ENCODE measurements at places on chromosomes 7 and 10.
A peak's percentile ranks its signal among the peaks of the same experiment; 100 is the strongest.

GRCh38 chr7:83751217-83751616 is 102.3 kb upstream of the SEMA3E start:
- DNase-seq, result no peak

- DNase-seq, result no peak
These were observed 344.2 kb upstream of the POM121L12 start for GRCh38 chr7:52691257-52691656.

- DNase-seq, result no peak
These were observed 26.7 kb downstream of the FRMD4A start for GRCh38 chr10:14304046-14304445.

DNA sequence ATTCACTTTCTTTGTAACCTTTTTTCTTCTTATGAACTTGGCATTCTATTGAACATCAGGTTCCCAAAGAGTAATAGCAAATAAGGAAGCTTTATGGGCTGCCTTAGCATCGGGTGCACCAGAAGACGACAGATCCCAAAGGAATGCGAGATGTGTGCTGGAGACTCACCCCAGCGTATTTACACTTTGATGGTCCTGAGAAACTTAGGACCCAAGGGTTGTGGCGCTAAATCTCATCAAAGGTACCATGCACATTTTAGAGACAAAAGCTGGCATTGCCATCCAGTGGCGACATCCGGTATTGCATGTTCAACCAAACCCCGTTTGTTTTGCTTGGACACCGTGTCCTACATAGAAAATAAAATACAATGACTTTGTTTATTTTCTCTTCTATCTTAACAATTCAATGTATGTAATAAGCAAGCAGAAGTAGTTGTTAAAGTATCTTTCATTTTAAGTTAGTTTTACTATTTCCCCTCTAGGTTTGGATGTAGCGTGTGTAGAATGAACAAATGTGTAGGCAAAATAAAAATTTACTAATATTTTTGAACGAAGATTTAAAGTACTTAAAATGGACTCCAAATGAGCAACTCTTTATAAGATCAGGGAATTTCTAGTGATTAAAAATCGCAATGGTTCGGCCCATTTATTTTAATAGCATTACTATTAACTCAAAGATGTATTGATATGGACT is 1154.8 kb downstream of the GATA3 start:
- peak; percentile 48 for DNase-seq

DNA sequence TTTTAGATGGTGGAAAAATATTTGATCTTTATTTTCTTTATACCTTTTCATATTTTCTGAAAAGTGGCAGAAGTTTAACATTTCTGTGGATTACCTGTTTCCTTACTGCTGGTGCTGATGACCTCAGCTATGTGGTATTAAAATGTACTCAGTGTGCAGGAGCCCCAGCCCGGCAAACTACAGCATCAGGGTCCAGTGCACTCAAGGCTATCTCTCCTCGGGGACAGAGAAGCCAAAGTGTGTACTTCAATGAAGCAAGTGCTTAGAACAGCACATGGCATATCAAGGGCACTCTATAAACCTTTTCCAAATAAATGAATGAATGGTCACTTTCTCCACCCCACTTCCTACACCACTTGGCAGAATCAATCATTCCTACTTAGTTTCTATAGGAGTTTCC is 111.8 kb downstream of the HIP1 start:
- no peak for DNase-seq

DNA sequence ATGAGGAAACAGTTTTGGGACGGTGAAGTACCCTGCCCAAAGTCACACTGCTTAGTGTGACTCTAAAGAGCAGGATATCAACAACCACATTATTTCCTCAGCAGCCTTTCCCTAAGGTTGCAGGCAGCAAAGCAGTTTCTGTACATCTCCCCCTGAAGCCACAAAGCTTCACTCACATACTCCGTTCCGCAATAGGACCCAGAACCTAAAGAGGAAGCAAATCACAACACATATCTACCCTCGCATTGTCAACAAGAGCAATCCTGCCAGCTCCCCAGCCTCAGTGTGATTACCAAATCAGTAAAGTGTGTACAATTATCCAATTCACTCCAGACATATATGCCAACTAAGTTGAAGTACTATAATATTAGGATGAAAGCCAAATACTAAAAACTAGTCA is 30.8 kb downstream of the VAX1 start:
- DNase-seq, result no peak

- DNase-seq, result no peak
These were observed 95.9 kb upstream of the RHOBTB1 start for GRCh38 chr10:61039868-61040267.

- DNase-seq, result no peak
These were observed 7.8 kb downstream of the DCLRE1A start for GRCh38 chr10:113846036-113846435.

DNA sequence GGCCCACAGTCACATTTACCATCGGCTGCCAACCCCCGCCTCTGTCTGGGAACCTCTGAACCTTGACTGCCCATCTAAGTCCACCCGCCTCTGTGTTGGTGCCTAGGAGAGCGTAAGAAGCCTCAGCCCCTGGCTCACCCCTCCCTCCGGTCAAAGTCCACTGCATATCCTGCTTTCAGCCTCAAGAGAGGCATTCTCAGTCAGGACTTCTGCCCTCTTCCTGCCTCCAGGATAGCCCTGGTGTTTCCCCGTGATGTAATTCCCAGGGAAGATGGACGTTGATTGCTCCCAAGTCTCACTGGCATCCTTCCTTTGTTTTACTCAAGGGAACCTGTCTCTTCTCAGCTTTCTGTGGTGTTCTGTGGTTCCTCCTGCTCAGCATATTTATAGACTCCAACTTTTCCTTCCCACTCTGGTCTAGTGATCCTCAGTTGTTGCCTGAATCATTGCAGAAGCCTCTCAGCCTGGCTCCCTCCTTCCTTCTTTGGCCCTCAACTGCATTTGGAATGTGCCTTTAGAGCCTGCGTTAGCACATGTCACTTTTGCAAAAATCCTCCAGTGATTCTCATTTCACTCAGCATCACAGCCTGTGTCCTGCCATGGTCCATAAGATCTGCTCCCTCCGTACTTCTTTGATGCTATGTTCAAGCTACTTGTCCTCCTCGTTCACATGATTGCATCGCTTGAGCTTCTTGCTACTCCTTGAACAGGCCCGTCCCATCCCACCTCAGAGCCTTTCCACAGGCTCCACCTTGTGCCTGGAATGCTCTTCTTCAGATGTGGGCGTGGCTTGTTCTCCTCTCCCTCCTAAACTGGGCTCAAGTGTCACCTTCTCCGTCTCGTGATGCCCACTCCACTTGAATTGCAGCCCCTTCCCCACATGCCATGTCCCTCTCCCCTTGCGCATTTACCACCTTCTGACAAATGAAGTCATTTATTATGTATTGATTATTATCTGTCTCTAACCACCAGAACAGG is 124.2 kb downstream of the PLPP4 start:
- no peak for DNase-seq

GRCh38 chr7:144527051-144527471 is 123.6 kb upstream of the NOBOX start:
- DNase-seq, result no peak

- no peak for DNase-seq
These were observed 112.7 kb downstream of the ACTR3B start for GRCh38 chr7:152872061-152872744.

GRCh38 chr7:27147199-27148030 is at the start of gene HOXA6:
Gene HOXA6, minus strand, starts transcription at chr7:27147774. Its CDS starts 25 bp downstream, at chr7:27147749.
- no peak for DNase-seq

DNA sequence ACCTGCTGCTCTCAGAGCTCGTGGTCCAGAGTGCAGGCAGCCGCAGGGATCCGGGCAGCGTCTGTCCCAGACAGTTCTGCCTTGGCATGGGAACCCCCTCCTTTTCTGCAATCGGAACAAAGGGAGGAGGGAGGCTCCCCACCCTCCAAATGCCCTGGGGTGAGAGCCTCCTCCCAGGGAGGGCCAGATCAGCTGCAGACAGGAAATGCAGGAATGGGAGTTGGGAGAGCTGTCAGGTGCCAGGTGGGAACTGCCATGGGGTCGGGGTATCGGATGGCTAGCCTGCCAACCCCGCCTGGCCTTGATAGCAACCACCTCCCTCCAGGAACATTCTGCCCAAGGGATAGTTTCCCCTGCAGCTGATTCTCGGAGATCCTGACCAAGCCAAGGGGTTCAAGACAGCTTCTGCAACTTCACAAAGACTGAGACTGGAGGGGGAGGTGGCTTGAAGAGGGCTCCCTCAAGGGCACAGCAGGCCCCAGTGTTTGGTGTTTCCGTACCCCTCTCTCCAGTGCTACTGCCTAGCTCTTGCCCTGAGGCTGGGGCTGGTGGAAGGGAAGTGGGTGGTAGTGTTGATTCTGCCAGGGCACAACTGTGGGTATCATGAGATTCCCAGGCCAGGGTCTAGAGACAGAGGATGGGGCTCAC is at the start of gene CALML5:
CALML5 (minus strand) TSS at position 78 of the 648 bp plus-strand sequence. CDS start 132 bp downstream, outside the sequence.
- DNase-seq, result no peak
